ENCODE measurements at places on chromosomes 1 and 21.

- no peak for DNase-seq
Observed at GRCh38 chr1:53911442-53911841, 17.5 kb downstream of the DIO1 start.

- no peak for DNase-seq
Observed at GRCh38 chr1:192626366-192627179, 9.4 kb upstream of the RGS13 start.

DNA sequence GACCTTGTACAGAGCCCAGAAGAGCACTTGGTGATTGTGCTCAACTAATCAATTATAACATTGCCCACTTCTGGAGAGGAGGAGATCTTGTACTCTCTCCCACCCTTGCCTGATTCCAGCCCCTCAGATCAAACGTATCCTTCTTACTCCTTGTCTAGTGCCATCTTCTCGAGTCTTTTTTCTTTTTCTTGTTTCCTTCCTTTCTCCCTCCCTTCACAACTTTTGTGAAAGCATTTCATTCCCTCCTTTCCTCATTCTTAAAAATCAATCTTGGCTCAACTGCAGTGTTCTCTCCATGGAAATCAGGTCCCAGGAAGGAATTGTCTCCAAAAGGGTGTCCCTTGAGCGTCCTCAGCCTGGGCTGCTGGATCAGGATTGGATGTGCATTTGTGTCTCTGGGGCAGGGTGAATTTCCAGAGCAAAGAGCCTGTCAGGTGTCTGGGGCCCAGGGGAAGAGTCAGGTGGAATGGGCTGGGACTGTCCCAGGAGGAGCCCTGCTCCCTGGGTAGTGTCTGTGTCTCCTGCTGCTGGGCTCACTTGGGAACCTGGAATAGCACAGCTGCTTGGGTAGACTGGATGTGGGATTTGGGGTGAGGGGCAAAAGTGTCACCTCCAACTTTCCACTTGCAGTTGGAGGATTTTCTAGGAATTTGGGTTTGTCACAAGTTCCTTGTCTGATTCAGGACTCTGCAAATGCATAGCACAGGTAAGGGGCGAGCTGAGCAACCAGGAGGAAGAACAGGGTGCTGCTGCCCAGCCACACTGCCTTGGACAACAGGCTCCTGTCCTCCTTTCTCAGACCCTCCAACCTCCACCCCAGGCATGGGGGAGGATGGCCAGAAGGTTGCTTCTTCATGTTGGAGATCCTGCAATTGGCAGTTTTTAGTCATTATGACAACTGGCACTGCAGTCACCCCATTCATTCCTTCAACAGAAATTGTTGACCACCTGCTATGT is 3.3 kb downstream of the SOX13 start:
- DNase-seq, result no peak

DNA sequence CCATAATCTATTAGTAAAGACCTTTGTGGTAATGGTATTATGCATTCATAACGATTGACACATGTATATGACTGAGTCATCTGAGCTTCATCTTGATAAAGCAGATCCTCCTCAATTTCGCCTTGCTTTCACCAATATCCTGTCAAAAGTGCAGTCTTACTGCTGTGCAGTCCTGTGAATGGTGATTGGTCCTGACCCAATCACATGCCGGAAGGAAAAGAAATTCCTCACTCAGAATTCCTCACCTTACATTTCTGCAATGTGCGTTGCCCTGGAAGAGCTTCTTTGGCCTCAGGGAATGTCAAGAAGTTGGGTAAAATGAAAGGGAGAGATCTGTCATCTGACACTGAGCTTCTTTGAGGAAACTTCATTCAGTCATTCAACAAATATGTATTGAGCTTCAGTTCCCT is 121.0 kb upstream of the TSPAN2 start:
- DNase-seq, result no peak

DNA sequence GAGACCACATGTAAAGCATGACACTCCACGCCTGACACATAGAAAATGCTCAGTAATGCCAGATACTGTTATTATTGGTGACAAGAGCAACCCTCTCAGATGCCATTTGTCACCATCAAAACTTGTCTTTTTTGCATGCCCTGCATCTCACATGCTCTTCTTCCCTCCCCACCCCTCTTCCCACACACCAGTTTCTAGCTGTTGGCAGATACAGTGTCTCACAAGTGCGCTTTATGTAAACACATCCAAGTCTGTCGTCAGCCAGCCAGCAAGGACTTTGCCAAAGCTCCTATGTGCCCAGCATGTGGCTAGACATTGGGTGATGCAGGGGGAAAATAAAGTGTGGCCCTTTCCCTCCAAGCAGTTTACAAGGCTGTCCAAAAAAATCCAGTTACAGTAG is 44.9 kb upstream of the EPHA8 start:
- DNase-seq, result no peak

- no peak for DNase-seq
Observed at GRCh38 chr1:87513966-87514660, 185.4 kb downstream of the LMO4 start.

DNA sequence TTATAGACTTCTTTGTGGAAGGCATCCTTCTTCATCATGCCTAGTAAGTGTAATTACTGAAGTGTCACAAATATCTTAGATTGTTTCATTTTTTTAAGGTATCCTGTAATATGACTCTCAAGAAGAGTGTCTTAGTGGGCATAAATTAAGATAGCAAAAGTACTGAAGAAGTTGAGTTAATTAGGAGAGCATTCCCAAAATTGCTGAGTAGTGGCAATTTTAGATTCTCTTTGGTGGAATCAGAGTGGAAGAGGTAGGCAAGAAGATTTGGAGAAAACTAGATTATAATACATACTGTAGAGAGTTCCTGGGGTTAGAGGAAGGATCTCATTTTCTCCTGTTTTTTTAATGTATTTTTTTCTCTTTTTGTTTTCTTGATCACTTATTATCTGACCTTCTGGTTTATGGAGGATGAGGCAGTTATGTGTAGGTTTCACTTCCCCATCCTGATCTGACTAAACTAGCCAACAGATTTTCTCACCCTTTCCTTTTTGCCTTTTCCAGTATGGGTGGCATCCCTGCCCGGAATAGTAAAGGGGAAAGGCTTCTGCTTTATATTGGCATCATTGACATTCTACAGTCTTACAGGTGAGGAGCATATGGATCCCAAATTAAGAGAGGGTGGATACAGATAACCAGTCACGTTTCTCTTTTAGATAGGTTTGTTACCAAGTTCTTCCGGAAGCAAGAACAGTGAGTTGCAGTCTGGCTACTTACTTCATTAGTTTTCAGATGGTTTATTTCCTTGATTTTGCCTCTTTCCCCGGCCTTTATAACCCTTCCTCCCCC is 16.7 kb upstream of the PSMD4 start:
- DNase-seq, result no peak

DNA sequence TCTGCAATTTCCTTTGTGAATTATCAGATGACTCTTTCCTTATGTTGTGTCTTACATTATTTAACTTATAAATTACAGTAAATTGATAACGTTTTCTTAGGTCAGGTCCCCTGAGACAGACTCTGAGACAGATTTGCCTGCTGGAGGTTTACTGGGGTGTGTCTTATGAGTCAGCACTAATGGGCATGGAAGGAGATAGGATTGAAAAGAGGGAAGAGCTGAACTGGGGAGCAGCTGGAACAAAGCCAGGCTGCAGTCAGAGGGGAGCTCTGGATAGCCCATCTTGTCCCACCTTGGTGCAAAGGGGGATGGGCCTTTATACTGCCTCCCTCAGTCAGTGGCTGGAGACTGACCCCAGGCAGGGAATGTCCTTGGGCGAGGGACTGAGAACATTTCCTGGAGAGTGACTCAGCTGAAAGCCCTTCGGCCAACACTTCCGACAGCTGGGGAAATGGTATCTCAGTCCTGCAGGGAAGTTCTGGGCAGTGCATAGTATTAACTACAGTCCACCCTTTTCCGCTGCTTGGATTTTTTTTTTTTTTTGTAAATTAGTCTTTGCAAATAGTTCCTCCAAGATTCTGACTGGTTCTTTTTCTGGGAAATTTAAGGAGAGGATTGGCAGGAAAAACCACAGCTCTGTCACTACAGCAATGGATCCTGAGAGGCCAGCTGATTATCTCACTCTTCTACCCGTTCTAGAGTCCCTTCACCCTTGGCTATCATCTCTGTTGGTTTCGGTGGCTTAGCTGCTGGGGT is 39.1 kb upstream of the CDC42BPA start:
- DNase-seq, result peak; percentile 58

- no peak for DNase-seq
Observed at GRCh38 chr1:179632868-179633267, 41.2 kb downstream of the TDRD5 start.

- no peak for DNase-seq
Observed at GRCh38 chr21:28317177-28317950, 675.3 kb downstream of the LTN1 start.

GRCh38 chr21:18603980-18604379 is 200.4 kb upstream of the TMPRSS15 start:
- no peak for DNase-seq

- no peak for DNase-seq
Observed at GRCh38 chr1:15038232-15039016, 115.1 kb upstream of the TMEM51 start.

GRCh38 chr1:147105909-147106308 is 66.4 kb downstream of the PRKAB2 start:
- DNase-seq, result no peak

- DNase-seq, result no peak
Observed at GRCh38 chr1:248703674-248704073, 1.1 kb upstream of the OR14I1 start.

GRCh38 chr1:12052997-12053686 is 10.0 kb upstream of the TNFRSF8 start:
- no peak for DNase-seq

- no peak for DNase-seq
Observed at GRCh38 chr1:19336543-19336942, 24.4 kb downstream of the SLC66A1 start.

DNA sequence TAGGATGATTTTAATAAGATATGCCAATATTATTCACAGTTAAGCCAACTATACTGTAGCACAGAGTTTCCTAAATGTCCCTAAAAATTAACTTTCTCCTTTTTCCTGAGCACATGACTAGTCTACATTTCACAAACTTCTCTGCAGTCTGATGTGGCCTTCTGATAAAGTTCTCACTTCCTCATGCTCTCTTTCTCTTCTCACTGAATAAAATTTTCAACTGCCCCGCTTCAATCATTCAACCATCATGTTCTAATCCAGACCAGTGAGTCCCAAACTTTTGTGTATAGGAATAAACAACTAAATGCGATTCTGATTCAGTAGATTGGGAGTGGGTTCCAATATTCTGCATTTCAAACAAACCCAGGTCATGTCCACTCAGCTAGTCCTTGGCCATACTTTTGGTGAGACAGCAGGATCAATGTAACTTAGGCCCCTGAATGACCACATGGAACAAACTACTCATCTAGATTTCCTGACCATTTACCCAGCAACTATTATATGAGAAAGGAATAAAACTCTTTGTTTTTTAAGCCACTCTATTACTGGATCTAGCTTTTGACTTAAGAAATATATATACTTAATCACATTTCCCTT is 20.1 kb downstream of the TUT4 start:
- DNase-seq, result no peak
